Endodermal cell (in vitro differentiated cells): ENCODE measurements at places on chromosomes 5 and 9.

DNA sequence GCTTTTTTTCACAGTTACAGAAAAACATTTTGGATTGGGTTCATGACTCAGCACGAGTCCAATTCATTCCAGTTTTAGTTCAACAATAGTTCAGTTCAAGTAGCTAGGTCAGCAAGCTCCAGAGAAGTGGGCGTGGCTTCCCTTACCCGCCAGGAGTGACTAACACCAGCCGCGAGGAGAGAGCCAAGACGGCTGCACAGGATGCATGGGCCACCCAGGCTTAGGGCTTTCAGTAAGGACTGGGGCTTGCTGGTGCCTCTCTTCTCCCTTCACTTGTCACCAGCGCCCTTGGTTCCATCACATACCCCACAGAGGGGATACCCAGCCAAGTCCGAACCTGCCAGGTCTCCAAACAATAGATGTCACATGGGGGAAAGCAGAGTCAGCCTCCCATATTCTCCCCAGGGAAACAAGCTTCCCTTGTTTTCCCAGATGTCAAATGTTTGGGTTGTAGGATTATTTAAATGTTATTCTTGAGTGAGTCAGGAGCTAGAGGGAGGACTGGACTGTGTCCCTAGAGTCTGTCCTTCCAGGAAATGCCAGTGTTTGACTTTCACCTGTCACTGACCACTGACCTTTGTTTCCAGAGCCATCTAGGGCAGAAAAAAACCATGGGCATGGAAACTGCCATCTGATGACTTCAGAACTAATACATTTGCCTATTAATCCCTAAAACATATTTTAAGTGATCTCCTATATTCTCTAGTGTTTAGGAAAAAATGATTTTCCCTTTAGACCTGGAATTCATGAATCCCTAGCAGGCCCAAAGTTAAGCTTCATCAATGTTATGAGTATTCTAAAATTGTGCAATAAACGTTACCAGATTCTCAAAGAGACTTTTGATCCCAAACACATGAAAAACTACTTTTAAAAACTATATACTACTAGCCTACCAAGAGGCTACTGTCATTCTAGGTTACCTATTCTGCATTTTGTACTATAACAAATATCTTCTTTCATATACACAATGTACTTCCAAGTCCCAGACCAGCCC is 51.9 kb downstream of the NIPAL4 start:
- no peak for DNase-seq

DNA sequence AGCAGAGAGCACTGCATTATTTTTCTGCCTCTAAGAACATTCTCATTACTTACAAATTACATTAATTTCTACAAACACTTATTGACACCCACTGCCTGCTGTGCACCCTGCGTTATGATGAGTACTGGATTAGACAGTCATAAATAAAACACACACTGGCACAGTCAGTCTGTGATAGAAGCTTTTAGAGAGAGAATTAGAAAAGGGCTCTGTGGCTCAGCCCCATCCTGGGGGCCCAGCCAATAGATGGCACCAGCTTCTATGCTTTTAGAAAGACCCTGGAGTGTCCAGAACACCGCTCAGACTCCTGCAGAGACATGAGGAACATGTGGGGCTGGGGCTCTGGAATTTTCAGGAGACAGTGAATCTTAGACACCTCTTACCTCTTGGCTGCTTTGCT is 61.0 kb upstream of the RAPGEF1 start:
- DNase-seq = no peak

GRCh38 chr5:27682600-27682999 is 644.2 kb upstream of the CDH9 start:
- peak; percentile 63 for DNase-seq

DNA sequence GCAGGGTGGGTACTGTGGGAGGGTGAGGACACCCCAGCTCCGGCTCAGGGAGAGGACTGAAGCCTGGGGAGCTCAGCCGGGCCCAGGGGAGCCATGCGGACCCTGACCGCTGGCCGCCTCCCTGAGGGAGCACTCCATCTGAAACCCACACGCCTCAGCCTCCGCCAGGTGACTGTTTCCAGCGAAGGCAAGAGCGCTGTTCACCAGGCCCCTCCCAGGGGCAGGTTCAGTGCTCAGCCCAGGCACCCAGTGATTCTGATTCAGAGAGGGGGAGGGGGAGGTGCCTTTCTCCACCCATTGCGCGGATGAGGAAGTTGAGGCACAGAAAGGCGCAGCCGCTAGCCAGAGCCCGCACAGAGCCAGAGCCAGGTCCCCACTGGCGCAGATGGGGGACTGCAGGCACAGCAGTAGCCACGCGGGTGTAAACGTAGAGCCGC is 27.0 kb downstream of the ADGRD2 start:
- no peak for DNase-seq

DNA sequence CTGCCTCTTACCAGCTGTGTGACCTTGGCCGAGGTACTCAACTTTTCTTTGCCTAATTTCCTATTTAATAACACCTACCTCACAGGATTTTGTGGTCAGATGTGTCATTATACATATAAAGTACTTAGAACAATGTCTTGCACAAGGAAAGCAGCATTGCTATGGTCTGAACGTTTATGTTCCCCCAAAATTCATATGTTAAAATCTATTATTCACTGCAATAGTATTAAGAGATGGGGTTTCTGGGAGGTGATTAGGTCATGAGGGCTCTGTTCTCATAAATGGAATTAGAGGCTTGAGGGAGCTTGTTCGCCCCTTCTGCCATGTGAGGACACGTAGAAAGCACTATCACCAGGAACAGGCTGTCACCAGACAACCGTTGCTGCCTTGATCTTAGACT is 10.9 kb upstream of the RNF145 start:
- no peak for DNase-seq

- no peak for DNase-seq
Observed at GRCh38 chr5:116308391-116308790, 223.6 kb downstream of the COMMD10 start.

GRCh38 chr5:134649163-134649835 is 714 bp downstream of the SEC24A start:
- no peak for DNase-seq

- no peak for DNase-seq
Observed at GRCh38 chr9:250039-250438, 35.4 kb downstream of the DOCK8 start.

- DNase-seq = peak; percentile 79
Observed at GRCh38 chr5:88889189-88890069, 6.4 kb upstream of the MEF2C start.

DNA sequence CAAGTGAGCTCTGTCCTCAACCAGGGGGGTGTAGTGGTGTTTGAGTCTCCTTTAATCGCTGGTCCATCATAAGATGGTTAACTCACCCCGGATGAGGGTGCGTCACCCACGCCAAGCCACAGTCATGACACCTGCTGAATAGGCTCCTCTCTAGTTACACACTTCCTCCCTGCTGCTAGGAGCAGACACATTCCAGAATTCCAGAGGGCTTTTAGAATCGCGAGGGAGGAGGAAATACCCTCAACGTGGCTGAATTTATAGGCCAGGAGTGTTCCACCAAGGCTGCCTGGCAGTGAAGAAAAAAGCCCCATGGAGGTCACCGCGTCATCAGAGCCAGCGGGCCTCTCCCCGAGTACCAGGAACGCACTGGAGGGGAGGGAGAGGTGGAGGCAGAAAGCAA is 5.1 kb downstream of the GLRX start:
- no peak for DNase-seq

DNA sequence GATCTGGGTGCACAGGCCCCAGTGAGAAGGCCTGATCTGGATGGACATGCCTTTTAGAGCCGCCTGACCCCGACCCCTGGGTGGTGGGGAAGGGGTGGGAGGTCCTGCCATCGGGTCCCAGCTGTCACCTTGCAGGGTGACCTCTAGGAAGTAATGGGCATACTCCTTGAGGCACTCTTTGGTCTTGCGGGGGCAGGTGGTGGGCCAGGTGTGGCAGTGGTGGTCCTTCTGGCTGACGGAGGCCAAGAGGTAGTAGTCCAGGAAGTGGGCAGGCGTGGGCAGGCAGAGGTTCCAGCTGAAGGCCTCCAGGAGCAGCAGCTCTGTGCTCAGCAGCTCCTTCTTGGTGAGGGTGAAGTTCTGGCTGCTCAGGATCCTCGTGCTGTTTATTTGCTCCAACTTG is 30.0 kb downstream of the FABP6 start:
- DNase-seq = no peak
